ENCODE measurements at places on chromosomes 2 and 18. TPM values are rescaled to one million over a fixed set of nuclear protein-coding genes. Genes with fewer than 3 reads are reported as not detected.

- no peak overlapping the region for H3K27ac ChIP-seq
- DNase-seq: no peak
- no peaks in the 10 kb centered on the region for H3K27me3 ChIP-seq
- H3K4me1 ChIP-seq: peaks cover 23% of the 10 kb centered on the region
Measured at GRCh38 chr2:237927135-237927534, 39.7 kb upstream of the UBE2F start.

GRCh38 chr2:146634230-146635097, 1210.4 kb upstream of the ACVR2A start:
- no peaks in the 10 kb centered on the region for H3K36me3 ChIP-seq
- no peak overlapping the region for H3K27ac ChIP-seq
- no peak overlapping the region for H3K4me3 ChIP-seq
- no peaks in the 10 kb centered on the region for H3K27me3 ChIP-seq
- no peaks in the 10 kb centered on the region for H3K4me1 ChIP-seq

The FEV gene
- total RNA-seq: not detected

DNA sequence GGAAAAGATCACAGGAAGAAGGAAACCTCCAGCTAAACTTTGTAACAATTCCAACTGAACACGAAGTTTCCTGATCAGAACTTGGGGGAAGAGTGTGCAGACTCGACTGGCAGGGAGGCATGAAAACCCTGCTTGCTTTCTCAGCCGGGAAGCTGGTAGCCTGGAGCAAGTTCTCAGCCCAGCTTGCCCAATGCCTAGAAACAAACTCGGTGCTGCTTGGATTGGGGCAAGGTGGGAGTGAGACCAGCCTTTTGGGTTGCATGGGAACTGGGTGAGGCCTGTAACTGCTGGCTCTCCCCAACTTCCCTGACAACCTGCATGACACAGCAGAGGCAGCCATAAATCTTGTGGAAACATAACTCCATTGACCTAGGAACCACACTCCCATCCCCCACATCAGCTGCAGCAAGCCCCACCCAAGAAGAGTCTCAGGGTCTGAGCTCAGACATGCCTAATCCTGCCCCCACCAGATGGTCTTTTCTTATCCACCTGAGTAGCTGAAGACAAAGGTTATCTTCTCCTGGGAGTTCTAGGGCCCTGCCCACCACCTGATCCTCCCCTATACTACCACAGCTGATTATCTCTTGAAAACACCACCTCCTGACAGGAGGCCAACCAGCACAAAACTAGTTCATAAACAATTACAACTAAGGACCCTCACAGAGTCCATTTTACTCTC, 1859.7 kb upstream of the CELF4 start:
- no peak for DNase-seq
- H3K36me3 ChIP-seq: no peaks in the 10 kb centered on the region
- no peaks in the 10 kb centered on the region for H3K27me3 ChIP-seq
- H3K27ac ChIP-seq: no peak overlapping the region
- no peak overlapping the region for H3K4me3 ChIP-seq

The PID1 gene
- total RNA-seq: not detected

The NRP2 gene
- total RNA-seq: 64.4 TPM

- peaks cover 2% of the 10 kb centered on the region for H3K4me1 ChIP-seq
- no peaks in the 10 kb centered on the region for H3K27me3 ChIP-seq
- no peaks in the 10 kb centered on the region for H3K36me3 ChIP-seq
- DNase-seq: no peak
- no peak overlapping the region for H3K4me3 ChIP-seq
- H3K27ac ChIP-seq: no peak overlapping the region
Measured at GRCh38 chr2:232328032-232328422, 50.5 kb upstream of the ALPP start.

GRCh38 chr18:12257996-12258718, 4.0 kb downstream of the CIDEA start:
- H3K27ac ChIP-seq: no peak overlapping the region
- no peak overlapping the region for H3K4me3 ChIP-seq
- DNase-seq: no peak
- no peaks in the 10 kb centered on the region for H3K36me3 ChIP-seq
- peaks cover 45% of the 10 kb centered on the region for H3K27me3 ChIP-seq

The CROCC2 gene
- not detected for total RNA-seq

GRCh38 chr2:130393318-130393910, 37.6 kb downstream of the PTPN18 start:
- no peak for DNase-seq
- H3K36me3 ChIP-seq: peaks cover 3% of the 10 kb centered on the region
- no peak overlapping the region for H3K27ac ChIP-seq
- H3K27me3 ChIP-seq: peaks cover 12% of the 10 kb centered on the region
- peaks cover 11% of the 10 kb centered on the region for H3K4me1 ChIP-seq

- H3K4me3 ChIP-seq: peak overlapping the region; percentile 99
- peaks cover 14% of the 10 kb centered on the region for H3K27me3 ChIP-seq
- H3K36me3 ChIP-seq: peaks cover 3% of the 10 kb centered on the region
- DNase-seq: peak; percentile 83
Measured at GRCh38 chr18:13136904-13137669, 81.5 kb upstream of the LDLRAD4 start.

DNA sequence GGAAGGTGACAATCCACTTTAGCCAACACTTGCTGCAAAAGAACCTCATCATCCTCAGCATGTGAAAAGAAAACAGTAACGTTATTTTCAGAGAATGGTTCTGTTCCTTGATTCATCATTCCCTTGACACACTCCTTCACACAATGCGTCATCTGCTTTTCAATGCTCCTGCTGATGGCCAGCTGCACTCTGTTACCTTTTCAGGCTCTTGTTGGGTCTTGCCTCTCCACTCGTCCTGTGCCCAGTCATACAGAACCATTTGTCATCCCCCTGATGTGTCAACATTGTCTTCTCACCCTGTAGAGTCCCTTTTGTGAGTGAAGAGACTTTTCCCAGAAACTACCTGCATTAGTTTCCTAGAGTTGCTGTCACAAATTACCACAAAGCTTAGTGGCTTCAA, 12.2 kb upstream of the DTNA start:
- no peak for DNase-seq
- H3K4me3 ChIP-seq: no peak overlapping the region
- H3K4me1 ChIP-seq: no peaks in the 10 kb centered on the region
- H3K27ac ChIP-seq: no peak overlapping the region
- H3K27me3 ChIP-seq: no peaks in the 10 kb centered on the region

The POTEC gene
- not detected for total RNA-seq

- H3K36me3 ChIP-seq: no peaks in the 10 kb centered on the region
- DNase-seq: no peak
- no peaks in the 10 kb centered on the region for H3K4me1 ChIP-seq
Measured at GRCh38 chr18:69664399-69664798, 263.7 kb downstream of the DOK6 start.

GRCh38 chr2:158693476-158693875, 101.6 kb upstream of the DAPL1 start:
- no peak overlapping the region for H3K4me3 ChIP-seq
- no peaks in the 10 kb centered on the region for H3K4me1 ChIP-seq
- peaks cover 8% of the 10 kb centered on the region for H3K27me3 ChIP-seq
- H3K27ac ChIP-seq: no peak overlapping the region

The CHRND gene
- total RNA-seq: not detected

- no peaks in the 10 kb centered on the region for H3K4me1 ChIP-seq
- H3K27me3 ChIP-seq: peaks cover 2% of the 10 kb centered on the region
- H3K36me3 ChIP-seq: no peaks in the 10 kb centered on the region
- no peak for DNase-seq
Measured at GRCh38 chr18:21187886-21188285, 54.1 kb upstream of the GREB1L start.

DNA sequence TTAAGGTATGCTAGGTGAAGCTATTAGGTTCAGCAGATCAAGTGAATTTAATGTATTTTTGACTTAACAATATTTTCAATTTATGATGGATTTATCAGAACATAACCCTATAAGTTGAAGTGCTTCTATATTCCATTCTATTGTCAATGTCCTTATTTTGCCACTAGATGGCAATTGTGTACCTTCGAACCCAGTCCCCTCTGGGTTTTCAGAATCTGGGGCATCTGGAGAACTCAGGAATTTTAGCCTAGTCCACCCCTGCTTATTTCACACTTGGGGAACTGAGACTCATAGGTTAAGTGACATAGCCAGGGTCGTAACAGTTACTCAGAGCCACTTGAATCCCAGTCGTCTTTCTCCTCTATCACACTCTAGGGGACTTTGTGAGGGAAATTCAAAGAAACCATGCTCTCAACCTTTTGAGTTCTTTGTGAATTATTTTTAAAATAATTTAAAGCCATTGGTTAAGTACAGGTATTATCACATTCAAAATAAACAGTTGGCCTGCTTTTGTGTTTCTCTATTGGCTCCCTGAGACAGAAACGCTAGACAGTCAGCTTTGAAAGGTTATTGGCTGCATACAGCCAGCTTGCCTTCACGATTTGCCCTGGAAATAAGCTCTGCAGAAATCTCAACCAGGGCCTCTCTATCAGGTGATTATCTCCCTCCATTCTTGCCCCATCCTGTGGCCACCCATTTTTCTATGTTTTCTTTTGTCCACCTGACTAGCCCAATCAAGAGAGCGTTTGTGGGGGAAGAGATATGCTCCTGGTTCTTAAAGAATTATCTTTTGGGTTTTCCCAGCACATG, 145.0 kb downstream of the TTC27 start:
- peaks cover 5% of the 10 kb centered on the region for H3K36me3 ChIP-seq
- H3K4me1 ChIP-seq: peaks cover 2% of the 10 kb centered on the region
- H3K27me3 ChIP-seq: no peaks in the 10 kb centered on the region
- H3K4me3 ChIP-seq: no peak overlapping the region
- H3K27ac ChIP-seq: no peak overlapping the region

- no peak overlapping the region for H3K27ac ChIP-seq
- peaks cover 2% of the 10 kb centered on the region for H3K36me3 ChIP-seq
- peaks cover 2% of the 10 kb centered on the region for H3K4me1 ChIP-seq
- DNase-seq: no peak
Measured at GRCh38 chr18:76499637-76500340, 4.7 kb upstream of the ZNF516 start.

The CFC1 gene
- total RNA-seq: not detected

- no peaks in the 10 kb centered on the region for H3K36me3 ChIP-seq
- DNase-seq: no peak
- H3K4me3 ChIP-seq: no peak overlapping the region
- no peak overlapping the region for H3K27ac ChIP-seq
Measured at GRCh38 chr18:13605477-13605876, 120.9 kb downstream of the FAM210A start.

- no peaks in the 10 kb centered on the region for H3K36me3 ChIP-seq
- H3K4me1 ChIP-seq: no peaks in the 10 kb centered on the region
- H3K27me3 ChIP-seq: no peaks in the 10 kb centered on the region
- H3K27ac ChIP-seq: no peak overlapping the region
- H3K4me3 ChIP-seq: no peak overlapping the region
Measured at GRCh38 chr2:166643980-166644379, 149.9 kb upstream of the SCN7A start.

DNA sequence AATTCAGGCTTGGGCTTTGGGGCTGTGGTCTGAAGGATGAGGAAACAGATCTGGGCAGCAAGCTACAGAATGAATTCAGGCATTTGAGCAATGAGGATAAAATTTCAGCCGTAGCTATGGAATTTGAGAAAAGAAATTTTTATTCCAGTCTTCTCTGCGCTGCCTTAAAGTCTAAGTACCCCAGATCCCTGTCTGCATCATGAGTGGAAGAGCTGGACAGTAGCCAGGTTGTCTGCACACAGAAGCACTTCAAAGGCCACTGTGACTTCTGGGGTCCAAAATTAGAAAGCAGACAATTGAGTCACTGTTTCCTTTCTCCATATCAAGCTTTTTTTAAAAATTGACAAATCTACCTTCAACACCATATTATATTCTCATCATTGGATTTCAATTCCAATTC, 787.6 kb upstream of the GCFC2 start:
- no peak overlapping the region for H3K4me3 ChIP-seq
- H3K36me3 ChIP-seq: no peaks in the 10 kb centered on the region
- H3K27me3 ChIP-seq: no peaks in the 10 kb centered on the region
- H3K4me1 ChIP-seq: no peaks in the 10 kb centered on the region

DNA sequence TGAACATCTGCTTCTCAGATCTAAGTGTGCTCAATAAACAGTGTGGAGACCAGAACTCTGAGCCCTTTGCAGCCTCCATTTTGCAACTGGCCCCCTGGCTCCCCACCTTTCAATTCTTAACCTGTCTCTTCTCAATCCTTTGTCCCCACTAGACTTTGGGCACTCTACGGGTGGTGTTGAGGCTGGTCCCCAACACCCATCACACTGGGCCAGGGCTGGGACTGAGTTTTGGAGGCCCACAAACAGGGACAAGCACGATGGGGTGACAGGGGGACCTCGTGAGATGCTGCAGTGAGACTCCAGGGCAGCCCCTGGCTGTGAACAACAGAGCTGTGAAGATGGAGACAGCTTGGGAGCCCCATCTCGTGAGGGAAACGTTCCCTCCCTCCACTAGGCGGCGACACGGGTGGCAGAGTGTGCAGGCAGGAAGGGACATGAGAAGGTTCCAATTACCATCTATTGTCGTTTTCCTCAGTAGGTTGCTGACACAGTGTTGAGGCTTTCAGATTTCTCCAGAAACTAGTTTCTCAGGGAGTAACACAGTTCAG, 1.2 kb downstream of the ANKMY1 start:
- no peaks in the 10 kb centered on the region for H3K27me3 ChIP-seq
- H3K4me1 ChIP-seq: peaks cover 32% of the 10 kb centered on the region

GRCh38 chr2:134079373-134079772, 174.5 kb upstream of the MGAT5 start:
- no peaks in the 10 kb centered on the region for H3K36me3 ChIP-seq
- no peak overlapping the region for H3K27ac ChIP-seq
- H3K4me3 ChIP-seq: no peak overlapping the region
- peaks cover 5% of the 10 kb centered on the region for H3K27me3 ChIP-seq

- H3K4me1 ChIP-seq: no peaks in the 10 kb centered on the region
- H3K27me3 ChIP-seq: peaks cover 17% of the 10 kb centered on the region
- no peak for DNase-seq
- H3K27ac ChIP-seq: no peak overlapping the region
- H3K36me3 ChIP-seq: no peaks in the 10 kb centered on the region
- H3K4me3 ChIP-seq: no peak overlapping the region
Measured at GRCh38 chr2:54360055-54360792, 95.9 kb upstream of the SPTBN1 start.

The DOCK10 gene
- 138 TPM for total RNA-seq

GRCh38 chr2:101339266-101339880, 30.9 kb upstream of the RNF149 start:
- DNase-seq: no peak
- peaks cover 26% of the 10 kb centered on the region for H3K4me1 ChIP-seq
- H3K36me3 ChIP-seq: no peaks in the 10 kb centered on the region
- H3K27me3 ChIP-seq: peaks cover 5% of the 10 kb centered on the region
- H3K4me3 ChIP-seq: no peak overlapping the region

- no peak overlapping the region for H3K27ac ChIP-seq
- no peak for DNase-seq
- H3K4me1 ChIP-seq: no peaks in the 10 kb centered on the region
- no peaks in the 10 kb centered on the region for H3K36me3 ChIP-seq
Measured at GRCh38 chr2:193808877-193809276, 1614.1 kb upstream of the TMEFF2 start.

The UCN gene
- 1.9 TPM for total RNA-seq

The SERPINB10 gene
- total RNA-seq: not detected

The RAB6C gene
- not detected for total RNA-seq

DNA sequence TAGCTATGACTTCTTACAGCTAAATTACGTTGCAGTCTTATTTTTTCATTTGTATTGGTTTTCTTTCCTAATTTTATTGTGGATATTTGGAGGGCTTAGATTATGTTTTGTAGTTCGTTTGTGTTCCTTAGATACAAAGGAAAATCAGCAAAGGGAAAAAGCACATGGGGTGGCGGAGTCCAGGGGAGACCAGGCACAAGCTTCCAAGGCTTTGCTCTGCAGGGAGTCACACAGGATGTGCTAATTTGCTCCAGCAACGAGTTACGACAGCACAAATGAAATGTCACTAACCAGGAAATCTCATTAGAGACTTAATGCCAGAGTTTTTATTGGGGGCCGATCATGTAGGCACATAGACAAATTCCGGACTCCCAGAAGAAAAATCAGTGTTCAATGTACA, 60.5 kb upstream of the CABYR start:
- H3K27me3 ChIP-seq: no peaks in the 10 kb centered on the region
- peaks cover 31% of the 10 kb centered on the region for H3K4me1 ChIP-seq
